Epithelial cell of alveolus of lung (primary cell): ENCODE measurements at places on chromosomes 1 and 21. TPM values are rescaled to one million over a fixed set of nuclear protein-coding genes. Genes with fewer than 3 reads are reported as not detected.

Gene VSIG8
- total RNA-seq = not detected in 2 replicates

Gene SLC22A15
- 0.32 and 1.9 TPM in 2 replicates for total RNA-seq

Gene EFNA1
- total RNA-seq = 1.8 and 14.9 TPM in 2 replicates

Gene TBX19
- 0.26 and 0.96 TPM in 2 replicates for total RNA-seq

Gene CLDN17
- total RNA-seq = not detected in 2 replicates

Gene POGZ
- 16.3 and 29.4 TPM in 2 replicates for total RNA-seq

Gene SMCP
- total RNA-seq = not detected in 2 replicates

Gene PTPRF
- total RNA-seq = 59.1 and 98.5 TPM in 2 replicates

Gene EPHB2
- total RNA-seq = 22.4 and 97.9 TPM in 2 replicates

Gene ZFYVE9
- total RNA-seq = 14.2 and 22.2 TPM in 2 replicates

Gene NTNG1
- 0.64 and 7.5 TPM in 2 replicates for total RNA-seq

Gene HTR6
- total RNA-seq = not detected in 2 replicates

Gene IVL
- not detected in 2 replicates for total RNA-seq

Gene ITLN2
- not detected in 2 replicates for total RNA-seq

Gene CASZ1
- total RNA-seq = 0.13 and 0.16 TPM in 2 replicates

Gene HSF2BP
- total RNA-seq = 0.48 and 1.0 TPM in 2 replicates

Gene PLXNA2
- 2.7 and 6.3 TPM in 2 replicates for total RNA-seq

Gene TACSTD2
- total RNA-seq = 1.4 and 9.7 TPM in 2 replicates

Gene FCRL2
- not detected in 2 replicates for total RNA-seq

Gene LEPR
- total RNA-seq = 5.4 and 8.3 TPM in 2 replicates

Gene ITLN1
- total RNA-seq = not detected in 2 replicates

Gene NECTIN4
- total RNA-seq = 0.65 and 0.72 TPM in 2 replicates

Gene RAB7B
- total RNA-seq = 1.8 and 4.1 TPM in 2 replicates
